ENCODE measurements at places on chromosomes 3 and 15.

DNA sequence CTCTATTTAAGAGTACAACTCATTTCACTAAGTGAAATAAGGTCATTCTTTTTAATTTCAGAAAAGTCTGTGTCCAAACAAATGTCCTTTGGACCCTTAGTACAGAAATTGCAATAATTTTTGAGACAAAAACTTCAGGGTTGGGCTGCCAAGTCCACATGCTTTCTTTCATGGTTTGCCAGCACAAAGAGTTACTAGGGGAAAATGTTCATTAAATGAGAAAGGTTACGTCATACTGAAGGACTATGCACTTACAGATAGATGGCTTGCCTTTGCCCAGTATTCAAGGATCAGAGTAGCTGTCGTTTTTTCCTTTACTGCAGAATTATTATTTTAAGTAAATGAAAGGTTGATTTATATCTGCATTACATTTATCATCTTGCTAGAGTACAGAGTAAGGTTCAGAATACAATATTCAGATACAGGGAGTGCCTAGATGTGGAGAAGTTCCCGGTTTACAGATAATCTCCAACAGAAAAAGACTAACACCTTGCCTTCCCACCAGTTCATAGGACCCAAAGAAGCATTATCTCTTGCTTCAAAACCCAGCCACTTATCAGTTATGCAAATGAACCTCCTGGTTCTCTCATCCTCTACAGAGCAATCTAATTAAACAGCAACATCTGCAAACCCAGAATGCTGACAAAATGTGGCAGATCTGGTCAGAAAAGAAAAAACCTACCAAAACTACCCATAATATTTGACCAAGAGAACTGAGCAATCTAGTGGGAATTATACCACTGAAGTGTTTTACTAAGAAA is 179.3 kb downstream of the FRMD5 start:
- DNase-seq: no peak

DNA sequence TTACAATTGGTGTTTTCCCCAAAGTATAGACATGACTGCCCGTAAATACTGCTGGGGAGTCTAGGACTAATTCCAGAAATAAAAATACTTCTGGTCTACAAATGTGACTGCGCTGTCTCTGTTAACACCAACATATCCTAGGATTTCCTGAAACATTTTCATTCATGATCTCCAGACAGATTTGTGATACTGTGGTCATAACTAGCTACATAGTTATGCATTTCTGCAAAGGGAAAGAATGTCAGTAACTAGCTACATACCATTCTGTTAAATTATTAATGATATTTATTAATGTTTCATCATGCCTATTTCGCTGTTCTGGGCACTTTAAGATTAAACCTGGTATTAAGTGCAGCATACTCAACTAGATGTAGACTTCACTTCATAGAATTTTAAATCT is 33.3 kb downstream of the SETD5 start:
- DNase-seq: no peak

- DNase-seq: no peak
Measured at GRCh38 chr15:34501131-34501530, 63.5 kb upstream of the GOLGA8A start.

DNA sequence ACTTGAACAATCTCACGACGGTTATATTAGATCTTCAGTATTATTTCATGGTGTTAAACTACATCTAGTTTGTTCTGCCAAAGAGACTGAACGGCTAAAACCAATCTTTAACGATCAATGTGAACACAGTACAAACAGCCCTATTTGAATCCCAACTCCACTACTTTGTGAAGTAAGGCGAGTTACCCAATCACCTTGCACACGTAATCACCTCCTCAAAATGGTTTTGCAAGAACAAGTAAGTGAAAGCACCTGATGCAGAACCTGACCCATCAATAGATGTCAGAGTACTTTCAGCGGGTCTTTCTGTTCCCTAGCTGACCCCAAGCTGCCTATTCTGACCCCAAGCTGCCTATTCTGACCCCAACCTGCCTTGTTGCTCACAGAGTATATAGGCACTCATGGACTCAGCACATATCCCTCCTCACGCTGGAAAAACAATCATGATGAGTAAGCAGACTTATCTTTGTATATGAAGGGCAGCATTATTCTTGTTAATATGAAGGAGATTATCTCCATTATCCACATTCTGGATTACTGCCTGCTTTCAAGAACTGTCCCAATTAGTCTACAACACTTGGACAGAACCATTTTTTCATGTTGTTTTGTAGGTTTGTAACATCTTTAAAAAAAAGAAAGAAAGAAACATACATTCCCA is 3.7 kb downstream of the KPNA1 start:
- no peak for DNase-seq

- DNase-seq: no peak
Measured at GRCh38 chr3:107650788-107651187, 128.0 kb downstream of the BBX start.

GRCh38 chr15:78680431-78681075 is 39.5 kb upstream of the CHRNB4 start:
- DNase-seq: no peak

GRCh38 chr3:87488765-87489164 is 212.4 kb upstream of the POU1F1 start:
- no peak for DNase-seq

- DNase-seq: no peak
Measured at GRCh38 chr3:28134792-28135375, 106.5 kb upstream of the CMC1 start.

Data from AG08396 (cell line).